Aorta (tissue), 5 donors: ENCODE measurements at places on chromosomes 7 and 10. TPM values are rescaled to one million over a fixed set of nuclear protein-coding genes. Genes with fewer than 3 reads are reported as not detected.

DNA sequence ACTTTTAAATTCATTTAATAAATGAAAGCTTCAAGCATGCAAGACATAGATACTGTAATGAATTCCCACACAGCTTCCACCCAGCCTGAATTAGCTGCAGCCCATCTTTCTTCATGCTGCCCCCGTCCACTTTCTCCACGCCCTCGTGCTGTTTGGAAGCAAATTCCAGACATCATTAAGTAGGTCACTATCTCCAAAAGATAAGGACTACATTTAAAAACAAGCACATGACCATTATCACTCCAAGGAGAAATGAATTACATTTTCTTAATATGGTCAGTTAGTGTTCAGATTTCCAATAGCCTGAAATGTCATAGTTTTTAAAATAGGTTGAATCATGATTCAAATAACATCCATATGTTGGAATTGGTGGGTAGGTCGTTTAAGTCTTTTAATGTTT lies 24.3 kb downstream of the LMTK2 start:
- no peak for DNase-seq

- DNase-seq = no peak
Measured at GRCh38 chr7:137825489-137825888, 21.3 kb downstream of the DGKI start.

The SDHAF3 gene
- 6.5 TPM for total RNA-seq

The TRIL gene
- 7.0 TPM for total RNA-seq

The OR2A5 gene
- total RNA-seq = not detected

GRCh38 chr7:151520419-151521261 lies 945 bp upstream of the RHEB start:
- DNase-seq = peak; percentile 90

DNA sequence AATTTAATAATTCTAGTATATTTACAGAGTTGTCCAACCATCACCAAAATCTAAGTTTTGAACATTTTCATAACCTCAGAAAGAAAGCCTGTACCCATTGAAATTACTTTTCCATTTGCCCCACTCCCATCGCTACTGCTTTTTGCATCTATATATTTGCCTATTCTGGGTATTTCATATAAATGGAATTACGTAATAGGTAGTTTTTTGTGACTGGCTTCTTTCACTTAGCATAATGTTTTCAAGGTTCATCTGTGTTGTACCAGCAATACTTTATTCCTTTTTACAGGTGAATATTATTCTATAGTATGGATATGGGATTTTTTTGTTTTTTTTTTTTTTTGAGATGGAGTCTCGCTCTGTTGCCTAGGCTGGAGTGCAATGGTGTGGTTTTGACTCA lies 22.6 kb downstream of the KIF11 start:
- no peak for DNase-seq

The ADRB1 gene
- 0.12 TPM for total RNA-seq

The KIF5B gene
- total RNA-seq = 191 TPM

The TMEM213 gene
- total RNA-seq = not detected

GRCh38 chr7:101772508-101773211 lies 44.8 kb upstream of the CUX1 start:
- no peak for DNase-seq

DNA sequence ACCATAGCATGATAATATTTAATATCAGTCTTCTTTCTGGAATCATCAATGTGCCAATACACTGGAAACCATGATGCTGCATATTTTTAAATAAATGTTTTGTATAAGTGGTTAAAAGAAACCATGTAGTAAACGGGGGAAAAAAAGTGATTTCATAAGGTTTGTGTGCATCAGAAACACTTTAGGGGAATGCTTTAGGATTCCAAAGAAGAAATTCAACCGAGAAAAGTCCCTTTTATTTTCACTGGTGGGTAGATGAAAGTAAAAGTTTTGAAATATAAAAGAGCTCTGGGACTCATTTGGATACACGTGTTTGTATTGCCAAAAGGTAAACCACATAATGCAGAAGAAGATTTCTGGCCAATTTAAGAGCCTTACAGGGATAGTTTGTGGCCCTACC lies 11.9 kb upstream of the MACC1 start:
- DNase-seq = no peak

DNA sequence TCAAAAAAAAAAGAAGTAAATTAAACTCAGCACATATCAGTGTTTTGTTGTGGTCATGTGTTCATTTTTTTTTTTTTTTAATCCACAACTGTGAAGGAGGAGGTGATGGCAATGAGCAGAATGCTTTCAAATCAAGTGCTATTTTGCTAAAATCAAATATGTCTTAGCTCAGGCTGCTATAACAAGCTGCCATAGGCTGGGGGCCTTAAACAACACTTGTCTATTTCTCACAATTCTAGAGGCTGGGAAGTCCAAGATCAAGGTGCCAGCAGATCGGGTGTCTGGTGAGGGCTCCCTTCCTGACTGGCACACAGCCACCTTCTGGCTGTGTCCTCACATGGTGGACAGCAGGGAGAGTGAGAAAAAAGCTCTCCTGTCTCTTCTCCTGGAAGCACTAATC lies 203.9 kb downstream of the FAM107B start:
- no peak for DNase-seq

DNA sequence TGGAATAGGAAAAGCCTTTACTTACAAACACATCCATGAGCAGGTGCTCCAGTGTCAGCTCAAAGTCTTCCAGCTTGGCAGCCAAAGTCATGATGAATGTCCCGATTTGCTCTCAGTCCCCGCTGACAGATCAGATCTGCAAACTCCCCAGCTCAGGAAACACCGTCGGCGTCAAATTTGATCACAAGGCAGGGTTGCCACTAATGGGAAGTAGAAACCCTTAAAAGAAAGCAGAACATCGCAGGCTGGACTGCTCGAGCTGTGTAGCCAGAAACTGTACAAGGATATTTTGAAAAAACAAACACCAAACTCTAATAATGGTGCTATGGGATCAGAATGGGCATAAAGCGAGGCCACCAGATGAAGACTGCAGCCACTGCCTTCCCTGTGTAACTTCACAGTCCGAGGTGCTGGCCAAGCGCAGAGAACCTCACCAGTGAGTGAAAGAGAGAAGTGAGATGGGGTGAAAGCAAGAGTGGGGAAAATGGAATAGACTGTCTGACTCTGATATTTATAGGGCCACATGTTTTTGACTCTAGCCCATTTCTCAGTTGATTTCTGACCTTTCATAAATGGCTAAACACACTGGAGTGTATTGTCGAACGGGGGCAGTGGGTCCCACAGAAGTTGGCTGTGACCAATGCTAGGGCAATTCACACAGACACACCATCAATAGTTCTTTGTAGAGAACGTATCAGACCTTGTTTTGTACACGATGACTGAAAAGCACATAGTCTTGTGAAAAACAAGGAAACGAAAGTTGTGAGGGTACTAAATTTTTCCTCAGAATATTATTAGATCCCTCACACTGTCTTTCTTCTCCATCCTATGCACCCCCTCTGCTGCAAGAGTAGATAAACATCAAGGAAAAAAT lies 306.2 kb downstream of the FRMD4A start:
- DNase-seq = peak; percentile 78

The DCLRE1A gene
- 3.5 TPM for total RNA-seq

DNA sequence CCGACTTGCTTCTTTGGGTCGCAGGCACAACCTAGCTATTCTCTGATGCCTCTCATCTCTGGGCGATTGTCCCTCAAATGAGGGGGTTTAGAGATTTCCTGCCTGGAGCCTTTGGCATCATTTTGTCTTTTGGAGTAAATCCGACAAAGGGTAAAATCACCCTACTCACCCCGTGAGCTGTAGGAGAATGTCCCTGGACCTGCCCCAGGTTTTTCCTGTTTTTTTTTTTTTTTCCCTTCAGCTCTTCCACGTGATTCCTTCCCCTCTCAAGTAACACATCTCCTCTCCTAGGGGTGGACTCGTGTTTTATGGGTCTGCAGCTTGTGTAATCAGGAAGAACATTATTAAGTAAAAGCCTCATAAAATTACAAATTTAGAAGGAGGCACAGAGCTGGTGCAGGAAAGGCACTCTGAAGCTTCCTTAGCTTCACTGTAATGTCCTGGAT lies 128.4 kb upstream of the ZNF746 start:
- no peak for DNase-seq

GRCh38 chr7:75943864-75944263 lies 28.9 kb downstream of the POR start:
- DNase-seq = no peak
